ENCODE measurements at places on chromosomes 4 and X.

- no peak for DNase-seq
Observed at GRCh38 chr4:75736862-75737261, 12.5 kb downstream of the USO1 start.

DNA sequence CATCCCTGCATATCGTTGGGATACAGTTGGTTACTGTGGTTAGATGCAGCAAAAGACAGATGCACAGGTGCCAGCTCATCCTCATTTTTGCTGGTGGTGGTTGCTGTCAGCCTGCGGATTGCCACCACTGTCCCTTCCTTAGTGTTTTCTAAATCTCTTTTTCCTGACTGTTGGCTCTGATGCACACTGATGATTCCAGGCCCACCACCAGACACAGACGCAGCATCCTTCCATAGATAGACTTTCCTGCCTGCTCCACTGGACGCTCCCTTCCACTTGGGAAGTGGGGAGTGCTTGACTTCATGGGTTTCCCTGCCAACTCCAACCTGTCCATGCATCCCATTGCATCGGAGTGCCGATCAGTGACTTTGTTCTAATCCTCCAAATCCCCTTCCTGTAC lies 101.5 kb downstream of the EGF start:
- no peak for DNase-seq

DNA sequence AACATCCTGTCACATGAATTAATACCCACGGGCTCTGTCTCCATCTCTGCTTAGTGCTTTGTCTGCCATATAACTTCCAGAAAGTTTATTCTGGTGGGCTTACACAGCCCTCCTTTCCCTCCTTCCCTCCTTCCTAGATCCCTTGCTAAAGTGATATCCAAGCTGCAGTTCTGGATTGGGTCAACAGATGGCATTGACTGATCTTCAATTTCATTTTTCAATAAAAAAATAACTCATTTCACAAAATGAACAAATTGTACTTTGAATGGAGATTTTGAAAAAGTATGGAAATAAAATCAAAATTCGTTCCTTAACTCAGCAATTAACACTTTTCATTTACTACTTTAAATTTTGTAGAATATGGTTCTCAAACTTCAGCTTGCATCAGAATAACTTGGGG lies 94.9 kb downstream of the NXF2 start:
- DNase-seq = no peak

DNA sequence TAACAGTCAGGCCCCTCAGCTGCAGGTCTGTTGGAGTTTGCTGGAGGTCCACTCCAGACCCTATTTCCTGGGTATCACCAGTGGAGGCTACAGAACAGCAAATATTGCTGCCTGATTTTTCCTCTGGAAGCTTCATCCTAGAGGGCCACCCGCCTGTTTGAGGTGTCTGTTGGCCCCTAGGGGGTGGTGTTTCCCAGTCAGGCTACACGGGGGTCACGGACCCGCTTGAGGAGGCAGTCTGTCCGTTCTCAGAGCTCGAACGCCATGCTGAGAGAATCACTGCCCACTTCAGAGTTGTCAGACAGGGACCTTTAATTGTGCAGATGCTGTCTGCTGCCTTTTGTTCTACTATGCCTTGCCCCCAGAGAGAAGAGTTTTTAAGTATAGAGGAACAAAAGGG lies 160.8 kb downstream of the DKK2 start:
- DNase-seq = no peak

DNA sequence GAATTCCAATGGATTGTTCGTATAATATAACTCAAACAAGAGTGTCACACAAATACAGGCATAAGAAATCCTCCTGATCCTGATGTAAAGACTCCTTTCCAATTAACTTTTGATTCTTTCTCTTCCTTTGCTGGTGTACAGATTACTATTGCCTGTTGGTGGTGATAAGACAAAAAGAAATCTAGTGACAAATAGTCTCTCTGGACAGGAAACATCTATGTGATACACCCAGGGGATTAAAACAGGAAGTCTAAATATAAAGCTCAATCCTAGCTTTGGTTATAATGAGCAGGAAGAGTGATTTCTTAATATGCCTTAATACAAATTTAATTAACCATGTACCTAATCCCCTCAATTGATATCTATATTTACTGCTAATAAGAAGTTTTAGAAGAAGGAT lies 45.1 kb downstream of the ARHGEF6 start:
- DNase-seq = no peak

- no peak for DNase-seq
Observed at GRCh38 chr4:75679876-75680575, 6.8 kb upstream of the G3BP2 start.

GRCh38 chr4:173535957-173536356 lies 5.9 kb upstream of the HAND2 start:
- no peak for DNase-seq

DNA sequence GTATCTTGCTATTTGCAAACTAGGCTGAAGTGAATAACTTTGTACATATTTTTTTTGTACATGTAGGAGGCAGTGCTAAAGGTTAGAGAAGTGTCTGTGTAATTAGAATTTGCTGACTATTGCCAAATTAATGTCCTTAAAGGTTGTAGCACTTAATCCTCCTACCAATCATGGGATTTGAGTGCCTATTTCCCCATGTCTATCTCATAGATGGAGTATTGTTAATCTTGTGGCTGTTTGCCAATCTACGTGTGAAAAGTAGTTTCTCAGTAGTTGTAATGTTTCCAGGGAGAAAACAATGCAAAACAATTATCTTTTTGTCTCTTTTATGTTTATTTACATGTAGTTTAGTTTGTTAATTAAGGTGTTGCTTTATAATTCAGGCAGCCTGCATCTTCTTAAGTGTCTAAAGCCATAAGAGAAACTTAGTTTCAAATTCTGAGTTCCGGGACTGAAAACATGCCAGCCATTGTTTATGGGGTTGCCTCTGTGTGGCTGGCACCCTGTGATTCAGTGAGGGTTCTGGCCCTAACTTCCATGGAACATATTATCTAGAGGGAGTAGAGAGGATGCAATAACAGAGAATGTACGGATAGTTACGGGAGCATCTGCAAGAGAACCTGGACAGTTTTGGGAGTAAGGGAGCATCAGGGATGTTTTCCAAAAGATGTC lies 142.4 kb downstream of the KLHL8 start:
- no peak for DNase-seq

DNA sequence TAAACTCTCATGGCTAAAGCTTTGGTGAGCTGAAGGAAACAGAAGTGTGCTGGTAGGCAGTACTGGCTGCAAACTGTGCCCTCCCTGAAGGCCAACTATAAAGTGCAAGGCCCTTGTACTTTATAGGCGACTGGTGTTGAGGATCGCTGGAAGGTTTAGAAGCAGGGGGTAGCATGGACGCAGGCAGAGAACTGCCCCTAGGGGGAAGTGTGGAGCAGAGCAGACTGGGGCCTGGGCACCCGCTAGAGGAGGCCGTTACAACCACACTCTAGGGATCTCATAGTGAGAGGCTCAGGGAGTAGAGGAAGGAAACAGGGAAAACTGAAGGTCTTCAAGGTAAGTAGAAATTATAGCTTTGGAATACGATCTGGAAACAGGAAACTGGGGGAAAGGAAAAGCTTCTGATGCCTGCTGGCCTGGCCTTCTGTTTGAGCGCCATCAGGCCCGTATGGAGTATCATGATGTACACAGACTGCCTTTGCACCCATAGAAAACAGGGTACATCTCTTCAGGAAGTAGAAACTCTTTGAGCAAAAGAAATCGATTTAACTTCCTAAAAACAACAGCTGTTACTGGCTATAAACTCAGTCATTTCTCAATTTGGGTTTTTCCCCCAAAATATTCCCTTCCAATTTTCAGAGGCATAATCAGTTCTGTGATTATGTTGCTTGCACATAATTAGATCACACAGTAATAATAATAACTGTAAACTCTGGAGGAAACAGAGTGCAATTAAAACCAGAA lies 23.9 kb upstream of the TMSB4X start:
- DNase-seq = no peak

- no peak for DNase-seq
Observed at GRCh38 chrX:97841544-97842179, 958.0 kb downstream of the RPA4 start.

DNA sequence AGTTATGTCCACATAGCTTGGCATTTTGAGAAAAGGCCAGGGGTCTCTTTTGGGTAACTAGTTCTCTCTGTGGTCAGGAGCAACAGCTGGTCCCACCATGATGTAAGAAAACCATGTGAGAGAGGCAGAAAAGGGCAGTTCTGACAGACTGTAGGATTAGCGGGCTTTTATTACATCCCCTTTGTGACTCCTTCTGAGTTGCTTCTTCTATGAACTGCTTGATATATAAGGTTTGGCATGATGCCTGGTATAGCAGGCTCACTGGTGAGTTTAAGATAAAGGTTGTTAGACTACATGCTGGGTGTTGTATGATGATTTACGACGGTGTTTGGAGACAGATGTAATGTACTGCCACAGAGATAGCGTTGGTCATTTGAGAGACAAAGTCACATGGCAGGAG lies 2308.1 kb upstream of the AGA start:
- no peak for DNase-seq

DNA sequence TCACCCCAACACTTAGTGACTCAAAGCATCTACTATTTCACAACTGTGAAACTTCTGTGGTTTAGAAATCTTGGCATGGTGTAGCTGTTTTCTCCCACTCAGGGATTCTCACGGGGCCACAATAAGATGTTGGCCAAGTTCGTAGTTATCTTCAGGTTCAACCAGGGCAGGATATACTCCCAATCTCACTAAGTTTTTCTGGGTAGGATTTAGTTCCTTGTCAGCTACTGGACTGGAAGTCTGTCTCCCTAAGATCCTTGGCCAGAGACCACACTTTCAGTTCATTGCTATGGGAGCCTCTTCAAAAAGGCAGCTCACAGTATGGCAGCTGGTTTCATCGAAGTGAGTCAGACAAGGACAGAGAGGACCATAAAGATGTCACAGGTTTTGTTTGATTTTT lies 111.7 kb upstream of the PDHA2 start:
- no peak for DNase-seq

GRCh38 chr4:159227984-159228383 lies 125.1 kb downstream of the RAPGEF2 start:
- no peak for DNase-seq

DNA sequence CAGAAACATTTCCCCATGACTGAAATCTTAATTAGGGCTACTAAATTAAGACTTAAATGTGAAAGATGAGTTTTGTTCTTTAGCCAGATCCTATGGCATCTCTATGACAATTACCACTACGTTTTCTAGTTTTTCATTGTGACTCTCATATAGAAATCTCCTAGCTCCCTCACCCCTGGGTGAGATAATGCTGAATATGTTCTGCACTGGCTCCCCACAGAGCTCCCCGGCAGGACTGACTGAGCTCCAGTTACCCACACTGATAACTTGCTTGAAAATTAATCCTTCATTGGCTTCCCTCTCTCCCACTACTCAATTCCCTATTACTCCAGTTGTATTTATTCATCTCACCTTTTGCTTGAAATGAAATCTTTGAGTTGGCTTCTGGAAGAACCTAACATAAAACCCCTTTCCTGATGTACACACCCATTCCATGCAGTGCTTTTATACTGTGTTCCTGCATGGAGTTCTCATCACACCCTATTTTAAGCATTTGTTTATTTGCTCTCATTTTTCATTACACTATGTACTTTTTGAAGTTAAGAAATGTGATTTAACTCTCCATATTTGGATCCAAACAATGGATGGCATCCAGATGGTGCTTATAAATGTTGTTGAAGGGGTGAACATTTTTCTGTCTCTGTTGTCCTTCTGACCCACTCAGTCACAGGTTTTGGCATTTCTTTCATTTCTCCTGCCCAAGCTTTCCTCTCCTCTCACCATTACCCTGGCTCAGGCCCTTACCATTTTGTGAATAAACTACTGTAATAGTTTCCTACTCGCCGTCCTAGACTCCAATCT lies 623.4 kb downstream of the SPRY1 start:
- DNase-seq = no peak

GRCh38 chr4:176052744-176053143 lies 12.9 kb upstream of the WDR17 start:
- no peak for DNase-seq

DNA sequence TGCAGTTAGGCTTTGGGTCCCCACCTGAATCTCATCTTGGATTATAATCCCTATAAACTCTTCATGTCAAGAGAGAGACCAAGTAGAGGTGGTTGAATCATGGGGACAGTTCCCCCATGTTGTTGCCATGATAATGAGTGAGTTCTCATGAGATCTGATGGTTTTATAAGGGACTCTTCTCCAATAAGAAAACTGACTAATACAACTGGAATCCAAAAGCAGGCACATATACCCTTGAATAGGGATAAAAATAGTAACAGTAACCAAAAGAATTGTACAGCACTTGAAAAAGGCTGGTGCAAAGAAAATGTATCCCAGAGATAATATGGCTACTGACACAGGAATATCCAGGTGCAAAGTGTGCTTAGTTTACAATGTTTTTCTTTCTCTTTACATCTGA lies 351.5 kb upstream of the MAD2L1 start:
- no peak for DNase-seq

DNA sequence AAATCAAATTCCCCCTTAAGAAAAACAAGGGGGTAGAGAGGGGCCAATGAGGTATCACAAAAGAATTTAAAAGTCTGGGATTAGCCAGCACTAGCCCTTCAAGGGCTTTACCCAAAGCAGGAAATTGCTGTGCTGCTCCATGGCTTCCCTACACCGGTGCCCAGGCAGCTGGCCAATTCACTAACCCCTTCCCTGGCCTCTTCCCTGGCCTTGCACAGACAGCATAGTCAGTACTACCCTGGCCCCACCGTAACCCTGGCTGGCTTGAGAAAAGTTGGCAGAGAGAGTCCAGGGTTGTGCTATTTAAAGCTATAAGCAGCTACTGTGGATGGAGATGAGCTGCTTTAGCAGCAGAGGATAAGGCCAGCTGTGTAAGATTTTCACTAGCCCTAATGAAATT lies 43.1 kb downstream of the ADAMTS3 start:
- DNase-seq = no peak

DNA sequence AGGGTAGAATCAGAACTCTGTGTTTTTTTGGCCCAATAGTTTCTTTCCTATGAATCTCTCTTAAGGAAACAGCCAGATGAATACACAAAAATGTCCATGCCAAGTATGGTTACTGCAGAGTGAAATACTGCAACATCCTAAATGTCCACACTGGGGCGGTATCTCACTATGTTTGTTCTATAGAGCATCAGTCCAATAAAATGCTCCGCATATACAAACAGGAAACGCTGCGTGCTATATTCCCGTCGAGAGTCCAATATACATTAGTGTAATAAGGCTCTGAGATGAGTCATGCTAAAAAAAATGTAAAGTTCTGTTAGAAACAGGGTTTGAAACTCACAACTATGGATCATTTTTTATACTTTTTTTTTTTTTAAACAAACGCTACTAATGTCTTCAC lies 72.9 kb upstream of the ENOX2 start:
- DNase-seq = no peak

- no peak for DNase-seq
Observed at GRCh38 chrX:154516656-154517100, 646 bp upstream of the FAM3A start.

- DNase-seq = no peak
Observed at GRCh38 chr4:150010525-150011126, 67.6 kb upstream of the DCLK2 start.

- DNase-seq = no peak
Observed at GRCh38 chr4:16642897-16643296, 255.5 kb downstream of the LDB2 start.

- DNase-seq = no peak
Observed at GRCh38 chr4:15563871-15564270, 91.3 kb downstream of the FBXL5 start.

All from stimulated activated CD8-positive, alpha-beta memory T cell treated with anti-CD3 and anti-CD28 coated beads, Interleukin-4, amount 100 ng/mL, for 1 hour (primary cell).